ENCODE measurements at places on chromosomes 6 and 20.

DNA sequence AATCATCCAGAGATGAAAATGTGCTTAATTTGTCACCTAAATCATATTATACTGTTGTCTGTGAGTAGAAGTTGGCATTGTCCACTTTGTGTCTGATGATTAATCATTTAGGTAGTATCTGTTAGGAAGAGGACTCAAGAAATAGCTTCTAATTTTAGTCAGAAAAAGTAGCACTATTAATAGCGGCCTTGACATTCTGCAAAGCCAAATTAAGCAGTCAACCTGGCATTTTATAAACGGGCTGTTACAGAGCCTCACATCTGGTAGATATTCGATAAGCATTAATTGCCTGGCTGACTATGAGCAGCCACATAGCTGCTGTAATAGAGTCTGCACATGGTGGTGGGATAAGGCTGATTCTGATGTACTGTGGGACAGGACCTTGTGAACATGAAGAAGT, 99.5 kb downstream of the KLHL32 start:
- DNase-seq, result no peak

- peak; percentile 19 for DNase-seq
These were observed 33.9 kb downstream of the SLC17A4 start for GRCh38 chr6:25788305-25788922.

DNA sequence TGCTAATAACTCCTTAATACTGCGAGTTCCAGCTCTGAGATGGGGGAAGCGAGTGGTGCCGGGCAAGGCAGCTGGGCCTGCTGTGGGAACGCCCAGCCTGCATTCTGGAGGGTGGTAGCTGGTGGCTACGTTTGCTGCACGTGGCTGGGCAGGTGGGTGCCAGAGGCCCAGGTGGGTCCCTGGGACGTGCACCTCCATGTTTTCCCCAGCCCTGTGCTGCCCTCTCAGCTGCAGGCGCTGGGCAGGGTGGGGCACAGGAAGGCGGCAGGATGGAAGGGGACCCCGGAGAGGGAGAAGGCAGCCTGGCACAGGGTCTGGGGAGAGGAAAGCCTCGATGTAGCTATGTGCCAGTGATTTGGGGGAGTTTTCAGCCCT, 388.8 kb downstream of the CDH4 start:
- no peak for DNase-seq

DNA sequence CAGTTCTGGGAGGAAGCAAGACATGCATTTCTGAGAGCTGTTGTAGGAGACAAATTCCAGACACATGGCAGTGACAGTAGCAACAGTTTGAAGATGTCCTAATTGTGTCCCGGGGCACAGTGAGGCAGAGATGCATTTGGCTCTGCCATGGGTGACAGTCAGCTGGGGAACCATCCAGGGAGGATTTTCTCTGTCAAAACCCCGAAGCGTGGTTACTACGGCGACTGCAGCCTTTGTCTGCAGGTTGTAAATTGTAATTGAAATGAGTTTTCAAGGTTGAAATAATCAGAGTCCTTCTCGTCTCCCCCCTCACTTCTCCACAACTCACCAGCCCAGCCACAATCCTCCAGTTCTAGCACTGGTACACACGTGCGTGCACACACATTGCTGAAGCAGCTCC, 100.1 kb downstream of the GRM4 start:
- no peak for DNase-seq

GRCh38 chr6:142746524-142746923, 198.5 kb downstream of the HIVEP2 start:
- no peak for DNase-seq

GRCh38 chr6:16277101-16277981, 39.0 kb downstream of the GMPR start:
- DNase-seq, result no peak

DNA sequence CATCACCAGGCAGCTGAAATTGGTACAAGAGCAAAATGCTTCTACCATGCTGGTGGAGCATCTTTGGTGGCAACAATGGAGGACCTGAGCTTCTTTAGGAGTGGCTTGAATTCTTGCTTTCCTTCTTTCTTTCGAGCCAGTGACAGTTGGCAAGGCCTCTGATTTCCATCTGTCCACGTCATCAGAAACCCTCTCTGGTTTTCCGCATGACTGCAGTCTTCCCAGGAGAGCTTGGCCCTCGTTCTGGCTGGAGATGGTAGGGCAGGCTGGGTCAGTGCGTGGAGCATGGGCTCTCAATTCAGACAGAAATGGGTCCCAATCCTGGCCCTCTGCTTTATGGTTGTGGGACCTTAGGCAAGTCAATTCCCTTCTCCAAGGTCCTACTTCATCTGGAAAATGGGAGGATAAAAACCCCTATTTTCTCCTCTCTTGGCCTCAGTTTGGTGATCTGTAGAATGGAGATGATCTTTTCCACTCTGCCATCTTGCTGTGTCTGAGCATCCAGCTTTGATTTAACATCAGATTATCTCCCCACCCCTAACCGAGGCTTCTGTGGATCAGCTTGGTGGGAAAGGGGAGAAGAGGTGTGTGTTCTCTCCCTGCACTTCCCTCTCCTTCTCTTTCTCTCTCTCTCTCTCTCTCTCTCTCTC, 3.6 kb upstream of the BPIFB1 start:
- DNase-seq, result no peak
